ENCODE measurements at places on chromosomes 5 and 9.

DNA sequence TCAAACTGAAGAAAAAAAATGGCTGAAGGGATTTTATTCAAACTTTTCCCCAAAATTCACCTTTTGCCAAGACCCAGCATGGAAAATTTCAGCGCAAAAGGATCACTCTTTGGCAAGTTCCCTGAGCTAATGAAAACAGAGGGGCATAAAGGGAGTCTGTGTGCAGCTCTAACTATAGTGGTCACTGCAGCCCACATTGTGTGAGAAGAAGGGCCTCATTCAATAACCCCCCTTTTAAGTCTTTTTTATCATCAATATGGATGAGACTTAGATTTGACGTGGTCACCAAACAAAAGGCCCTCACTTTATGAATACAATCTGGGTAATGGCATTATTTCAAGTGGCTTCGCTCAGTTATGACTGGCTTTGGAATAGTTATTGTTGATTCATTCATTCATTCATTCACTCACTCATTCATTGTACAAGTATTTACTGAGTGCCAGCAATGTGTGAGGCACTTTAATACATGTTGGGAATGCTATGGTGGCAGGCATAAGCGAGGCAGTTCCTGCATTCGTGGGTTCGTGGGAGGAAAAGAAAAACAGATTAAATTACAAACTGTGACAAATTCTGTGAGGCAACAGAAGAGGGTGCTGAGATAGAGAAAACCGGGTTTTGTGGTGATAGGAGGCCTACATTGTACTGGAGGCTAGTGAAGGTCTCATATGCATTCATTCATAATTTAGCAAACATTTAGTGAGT lies 145.7 kb upstream of the KLF4 start:
- no peak for DNase-seq

GRCh38 chr5:147460380-147460779 lies 49.5 kb downstream of the DPYSL3 start:
- DNase-seq: no peak

- DNase-seq: no peak
Measured at GRCh38 chr5:35483780-35484179, 133.9 kb upstream of the SPEF2 start.

- DNase-seq: no peak
Measured at GRCh38 chr9:130158001-130158400, 14.2 kb upstream of the NCS1 start.

DNA sequence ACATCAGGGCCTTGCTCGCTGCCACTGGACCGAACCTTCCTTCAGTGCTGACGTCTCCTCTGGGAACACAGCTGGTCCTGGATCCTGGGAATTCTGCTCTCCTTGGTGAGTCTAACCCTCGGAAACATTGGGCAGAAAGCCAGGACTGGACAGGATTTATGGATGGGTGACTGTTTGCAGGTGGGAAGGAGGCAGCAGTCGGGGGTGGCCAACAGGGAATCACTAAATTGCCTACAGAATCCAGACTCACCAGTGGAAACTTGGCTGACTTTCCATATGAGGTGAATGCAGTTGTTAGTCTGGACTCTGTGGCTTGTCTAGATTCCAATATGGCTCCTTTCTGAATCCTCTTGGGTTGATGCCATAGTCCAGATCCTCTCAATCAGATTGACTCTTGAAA lies 203.1 kb downstream of the SAXO1 start:
- DNase-seq: no peak

DNA sequence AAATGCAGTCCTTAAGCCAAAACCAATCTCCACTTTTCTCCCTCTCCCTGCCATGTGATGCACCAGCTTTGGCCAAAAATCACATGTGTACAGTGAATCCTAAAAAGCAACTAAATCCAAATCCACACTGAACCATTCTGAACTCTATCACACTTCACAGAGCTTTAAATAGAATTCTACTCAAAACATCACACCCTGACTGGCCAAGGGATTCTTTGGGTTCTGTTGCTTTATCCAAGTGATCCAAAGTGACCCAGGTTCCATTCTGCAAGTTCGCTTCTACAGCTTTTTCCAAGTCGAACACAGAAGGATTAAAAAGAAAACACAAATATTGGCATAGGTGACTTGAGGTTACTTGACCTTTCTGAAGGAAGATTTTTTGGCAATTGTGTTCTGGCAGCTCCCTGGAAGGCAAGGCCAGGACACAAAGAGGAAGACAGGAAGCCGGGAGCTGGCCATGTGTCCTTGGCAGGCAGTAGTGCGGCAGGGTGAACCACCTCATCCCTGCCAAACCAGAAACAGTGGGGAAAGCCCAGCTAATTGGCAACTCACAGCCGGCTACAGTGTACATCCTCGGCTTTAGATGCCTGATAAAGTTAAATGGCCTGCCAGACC lies 115.0 kb downstream of the NFIB start:
- peak; percentile 47 for DNase-seq

- DNase-seq: no peak
Measured at GRCh38 chr9:32776201-32776600, 7.1 kb upstream of the TMEM215 start.

DNA sequence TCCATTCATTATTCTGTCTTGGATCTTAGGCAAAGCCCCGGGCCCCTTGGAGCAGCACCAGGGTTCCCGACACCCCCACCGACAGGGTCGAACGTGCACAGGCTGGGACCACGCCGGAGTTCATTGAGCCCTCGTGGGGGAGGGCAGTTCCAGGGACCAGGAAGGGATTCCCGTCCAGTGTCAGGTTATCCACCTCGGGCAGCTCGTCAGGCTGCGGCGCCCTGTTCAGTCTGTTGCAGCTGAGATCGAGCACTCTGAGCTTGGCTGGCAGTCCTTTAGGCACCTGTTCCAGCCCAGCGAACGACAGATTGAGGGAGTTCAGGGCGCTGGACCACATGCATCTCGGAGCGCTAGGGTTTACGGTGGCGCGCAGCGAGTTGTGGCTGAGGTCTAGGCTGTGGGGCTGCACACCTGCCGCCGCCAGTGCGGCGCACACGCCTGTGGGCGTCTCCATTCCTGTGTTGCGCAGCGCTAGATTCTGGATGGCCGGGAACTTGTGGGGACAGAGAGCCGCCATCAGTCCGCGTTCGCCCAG lies 1.1 kb downstream of the CD14 start:
- DNase-seq: no peak

GRCh38 chr5:173752653-173753052 lies 135.5 kb upstream of the CPEB4 start:
- no peak for DNase-seq

DNA sequence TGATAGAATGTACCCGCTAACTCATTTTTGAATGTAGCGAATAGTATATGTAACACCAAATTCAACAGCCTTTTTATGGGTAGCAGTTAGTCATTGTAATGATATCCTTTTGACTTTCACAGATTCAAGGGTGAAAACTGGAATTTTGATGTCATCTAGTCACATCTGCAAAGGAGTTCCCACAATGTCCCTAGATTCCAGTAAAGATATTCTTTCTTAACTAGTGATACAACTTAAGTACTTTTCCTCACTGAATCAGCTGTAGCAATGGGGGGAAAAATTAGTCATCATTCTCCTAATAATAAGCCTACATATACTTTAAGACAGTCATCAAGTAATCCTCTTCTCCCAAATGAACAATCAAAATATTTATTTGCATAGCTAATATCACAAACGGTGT lies 11.5 kb upstream of the SSBP2 start:
- DNase-seq: no peak

DNA sequence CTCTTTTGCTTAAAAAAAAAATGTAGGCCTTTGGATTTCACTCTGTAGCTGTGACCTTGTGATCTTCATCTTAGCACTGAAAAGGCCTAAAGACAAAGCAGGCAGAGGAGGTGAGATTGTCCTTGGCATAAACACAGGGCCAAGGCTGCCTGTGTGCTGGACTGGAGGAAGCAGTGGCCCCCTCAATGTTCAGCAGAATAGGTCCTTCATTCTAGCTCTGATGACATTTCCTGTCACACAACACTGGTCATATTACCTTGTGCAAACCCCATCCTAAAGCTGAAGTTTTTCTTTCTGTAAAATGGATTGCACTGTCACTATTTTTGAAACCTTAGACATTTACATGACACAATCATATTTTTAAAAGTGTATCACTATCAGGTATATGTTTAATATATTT lies 147.4 kb downstream of the INSYN2B start:
- no peak for DNase-seq

DNA sequence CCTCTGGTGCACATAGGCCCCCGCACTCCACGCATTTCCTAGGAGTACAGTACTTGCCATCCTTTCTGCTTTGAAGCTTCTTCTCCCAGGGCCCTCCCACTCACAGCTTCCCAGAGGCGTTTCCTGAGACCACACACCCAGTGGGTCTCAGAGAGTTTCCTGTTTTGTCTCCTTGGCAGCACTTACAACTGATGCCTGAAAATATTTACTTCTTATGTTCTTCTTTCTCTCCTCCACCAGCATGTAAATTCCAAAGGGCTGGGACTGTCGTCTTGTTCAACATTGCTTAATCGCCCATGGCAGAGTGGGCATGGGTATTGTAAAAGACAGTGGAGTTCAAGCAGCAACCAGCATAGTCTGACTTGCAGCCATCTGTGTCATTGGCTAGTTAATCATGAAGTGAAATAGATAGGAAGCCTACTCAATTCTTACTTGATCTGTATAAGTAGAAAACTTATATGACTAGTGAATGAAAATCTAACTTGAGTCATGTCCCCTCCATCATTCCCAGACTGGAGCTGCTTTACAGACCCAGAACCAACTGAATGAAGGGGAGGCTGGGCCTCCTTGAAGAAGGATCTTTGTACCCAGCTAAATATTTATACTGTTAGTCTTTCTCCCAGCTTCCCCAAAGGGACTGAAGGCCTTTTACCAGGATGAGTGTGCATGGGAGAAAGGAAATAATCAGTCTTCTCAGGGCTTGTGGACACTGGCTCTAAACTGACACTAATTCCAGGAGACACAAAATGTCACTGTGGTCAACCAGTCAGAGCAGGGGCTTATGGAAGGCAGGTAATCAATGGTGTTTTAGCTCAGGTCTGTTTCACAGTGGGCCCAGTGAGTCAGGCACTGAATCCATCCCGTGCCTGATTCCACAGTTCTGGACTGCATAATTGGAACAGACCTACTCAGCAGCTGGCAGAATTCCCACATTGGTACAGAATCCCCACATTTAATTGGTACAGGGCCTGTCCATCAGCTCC lies 116.4 kb downstream of the SV2C start:
- no peak for DNase-seq

- DNase-seq: no peak
Measured at GRCh38 chr5:104952876-104953275, 1390.3 kb upstream of the NUDT12 start.

- DNase-seq: peak; percentile 5
Measured at GRCh38 chr5:149793256-149793550, 63.1 kb downstream of the PPARGC1B start.

- DNase-seq: no peak
Measured at GRCh38 chr5:144093868-144094267, 76.6 kb downstream of the YIPF5 start.

GRCh38 chr5:106415541-106415940 lies 1255.2 kb downstream of the EFNA5 start:
- peak; percentile 77 for DNase-seq

DNA sequence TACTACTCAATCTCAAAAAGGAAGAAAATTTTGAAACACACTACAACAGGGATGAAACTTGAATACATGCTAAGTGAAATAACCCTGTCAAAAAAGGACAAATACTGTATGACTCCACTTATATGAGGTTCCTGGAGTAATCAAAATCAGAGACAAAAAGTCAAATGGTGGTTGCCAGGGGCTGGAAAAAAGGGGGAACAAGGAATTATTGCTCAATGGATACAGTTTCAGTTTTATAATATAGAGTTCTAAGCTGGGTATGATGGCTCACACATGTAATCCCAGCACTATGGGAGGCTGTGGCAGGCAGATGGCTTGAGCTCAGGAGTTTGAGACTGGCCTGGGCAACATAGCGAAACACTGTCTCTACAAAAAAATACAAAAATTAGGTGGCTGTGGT lies 29.0 kb downstream of the ETF1 start:
- no peak for DNase-seq

DNA sequence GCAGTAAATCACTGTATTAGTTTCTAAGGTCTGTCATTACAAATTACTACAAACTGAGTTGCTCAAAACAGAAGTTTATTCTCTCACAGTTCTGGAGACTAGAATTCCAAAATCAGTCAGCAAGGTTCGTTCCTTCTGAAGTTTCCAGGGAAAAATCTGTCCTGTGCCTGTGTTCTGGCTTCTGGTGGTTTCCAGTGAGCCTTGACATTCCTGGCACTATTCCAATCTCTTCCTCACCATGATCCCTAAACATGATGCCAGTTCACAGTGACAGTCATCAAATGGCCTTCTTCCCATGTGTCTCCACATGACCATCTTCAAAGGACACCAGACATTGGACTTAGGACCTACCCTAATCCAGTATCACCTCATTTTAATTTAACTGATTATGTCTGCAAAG lies 351.4 kb downstream of the PLK2 start:
- no peak for DNase-seq

DNA sequence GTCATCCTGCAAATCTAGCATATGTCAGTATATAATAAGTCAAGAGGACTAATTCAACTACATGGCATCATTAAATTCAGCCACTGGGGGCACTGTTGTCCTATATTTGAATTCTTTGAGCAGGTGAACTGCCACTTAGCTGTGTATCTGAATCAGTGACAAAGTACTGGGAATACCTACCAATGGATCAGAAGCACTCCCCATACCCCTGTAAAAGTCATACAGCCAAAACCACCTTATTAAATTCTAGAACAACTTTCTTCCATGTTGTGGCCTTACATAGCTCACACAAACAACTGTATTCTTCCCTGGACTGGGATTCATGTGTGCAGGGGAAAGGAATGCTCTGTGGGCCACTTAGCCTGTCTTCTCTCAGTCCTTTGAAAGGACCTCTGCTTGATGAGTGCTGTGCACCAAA lies 57.4 kb upstream of the PLPP6 start:
- peak; percentile 54 for DNase-seq

GRCh38 chr5:1161833-1162229 lies 39.6 kb upstream of the SLC6A19 start:
- DNase-seq: no peak

GRCh38 chr5:163567811-163568210 lies 62.4 kb downstream of the MAT2B start:
- no peak for DNase-seq

DNA sequence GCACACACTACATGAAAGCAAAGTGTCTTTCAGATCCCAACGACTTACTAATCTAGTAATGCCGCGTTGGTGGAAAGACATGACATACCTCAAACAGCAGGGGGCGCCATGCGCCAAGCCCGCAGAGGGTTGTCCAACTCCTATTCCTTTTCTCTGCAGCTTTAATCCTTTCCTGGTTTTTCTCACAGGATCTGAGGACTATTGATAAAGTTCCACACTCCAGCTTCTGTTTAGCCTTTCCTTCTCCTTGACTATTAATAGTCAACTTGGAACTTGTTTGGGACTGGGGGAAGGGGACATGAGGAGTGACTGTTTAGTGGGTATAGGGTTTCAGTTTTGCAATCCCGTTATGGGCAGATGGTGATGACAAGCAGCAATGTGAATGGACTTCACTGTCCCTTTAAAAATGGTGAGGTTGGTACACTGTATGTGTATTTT lies 62.9 kb downstream of the OTULIN start:
- peak; percentile 84 for DNase-seq

DNA sequence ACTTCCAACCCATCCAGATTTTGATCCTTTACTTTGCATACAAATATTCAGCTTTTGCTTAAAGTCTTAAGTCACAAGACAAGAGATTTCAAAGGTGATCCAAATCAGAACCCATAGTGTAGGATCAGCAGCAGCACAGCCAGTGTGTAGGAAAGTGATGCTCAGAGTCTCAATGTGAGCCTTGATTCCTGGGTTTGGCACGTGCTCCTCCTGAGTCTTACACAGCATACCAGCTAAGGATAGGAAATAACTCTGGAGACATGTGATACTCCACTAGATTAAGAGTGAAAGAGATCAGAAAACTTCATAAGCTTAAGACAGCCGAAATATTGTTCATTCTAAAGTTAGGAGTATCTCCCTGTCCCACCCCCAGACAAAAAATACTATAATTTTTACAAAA lies 344.9 kb downstream of the SEMA5A start:
- no peak for DNase-seq
